Renal pelvis (tissue), 12 donors: ENCODE measurements at places on chromosomes 6 and 20. TPM values are rescaled to one million over a fixed set of nuclear protein-coding genes. Genes with fewer than 3 reads are reported as not detected.
A peak's percentile ranks its signal among the peaks of the same experiment; 100 is the strongest.

Gene PAX1
- not detected for polyA plus RNA-seq

GRCh38 chr6:10901770-10902169 is 14.9 kb downstream of the SYCP2L start:
- no peak for DNase-seq

DNA sequence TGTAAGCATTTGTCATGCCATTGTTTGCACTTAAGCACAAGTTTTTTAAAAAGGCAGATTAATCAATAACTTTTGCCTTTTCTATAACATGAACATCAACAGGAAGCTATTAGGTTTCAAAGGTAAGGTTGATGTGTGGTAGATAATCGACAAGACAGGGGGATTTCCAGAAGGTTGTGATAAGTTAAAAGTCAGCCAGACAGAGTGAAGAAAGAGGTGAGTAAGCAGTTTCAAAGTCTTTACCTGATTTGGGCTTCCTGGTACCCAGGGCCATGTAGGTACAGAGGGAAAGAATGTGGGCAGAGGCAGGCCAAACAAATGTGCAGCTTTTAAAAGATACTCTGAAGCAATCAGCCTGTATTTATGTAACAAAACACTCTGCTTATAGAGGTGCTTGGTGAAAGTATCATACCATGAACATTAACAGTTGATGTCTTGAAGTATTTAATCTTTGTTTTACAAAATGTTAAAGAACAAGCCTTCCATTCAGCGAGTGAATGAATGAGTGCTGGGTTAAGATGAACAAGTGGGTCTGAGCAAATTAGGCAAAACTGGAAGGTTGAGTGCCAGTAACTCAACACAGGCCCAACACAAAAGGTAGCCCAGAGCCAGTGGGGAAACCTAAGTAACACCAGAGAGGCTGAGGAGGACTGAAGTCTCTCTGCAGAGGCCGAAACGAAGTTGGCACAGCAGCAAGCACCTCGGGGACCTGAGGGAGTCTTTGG is 60.2 kb downstream of the LRRC1 start:
- no peak for DNase-seq

DNA sequence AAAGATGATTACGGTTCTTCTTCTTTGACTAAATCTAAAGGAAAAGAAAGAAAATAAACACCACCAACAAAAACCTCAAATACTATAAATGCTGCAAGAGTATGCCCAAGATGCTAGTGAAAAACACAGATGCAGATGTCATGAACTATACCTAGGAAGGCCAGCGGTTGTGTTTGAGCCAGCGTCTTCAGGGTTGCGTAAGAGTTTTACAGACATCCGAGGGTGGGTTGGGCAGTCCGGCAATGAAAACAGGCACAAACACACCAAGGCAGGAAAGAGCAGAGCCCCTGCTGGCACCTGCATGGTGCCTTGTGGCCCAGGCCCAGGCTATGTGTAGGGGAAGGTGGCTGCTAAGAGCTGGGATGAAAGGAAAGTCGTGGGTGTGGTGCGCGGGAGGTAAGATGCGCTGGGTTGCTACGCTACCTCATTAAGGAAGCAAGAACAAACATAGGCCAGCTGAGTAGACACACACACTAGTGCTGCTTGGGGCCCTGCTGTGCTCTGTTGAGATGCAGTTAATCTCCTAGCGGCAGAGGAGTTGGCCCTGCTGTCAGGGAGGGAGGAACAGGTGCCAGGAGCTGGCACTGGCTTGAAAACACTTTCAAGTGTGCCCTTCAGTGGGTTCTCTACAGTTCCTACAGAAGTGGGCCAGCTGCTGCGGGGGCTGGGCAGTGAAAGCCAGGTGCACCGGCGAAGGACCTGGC is 170.2 kb upstream of the PLN start:
- peak; percentile 31 for DNase-seq

- no peak for DNase-seq
Measured at GRCh38 chr20:58580474-58580835, 65.3 kb upstream of the APCDD1L start.

DNA sequence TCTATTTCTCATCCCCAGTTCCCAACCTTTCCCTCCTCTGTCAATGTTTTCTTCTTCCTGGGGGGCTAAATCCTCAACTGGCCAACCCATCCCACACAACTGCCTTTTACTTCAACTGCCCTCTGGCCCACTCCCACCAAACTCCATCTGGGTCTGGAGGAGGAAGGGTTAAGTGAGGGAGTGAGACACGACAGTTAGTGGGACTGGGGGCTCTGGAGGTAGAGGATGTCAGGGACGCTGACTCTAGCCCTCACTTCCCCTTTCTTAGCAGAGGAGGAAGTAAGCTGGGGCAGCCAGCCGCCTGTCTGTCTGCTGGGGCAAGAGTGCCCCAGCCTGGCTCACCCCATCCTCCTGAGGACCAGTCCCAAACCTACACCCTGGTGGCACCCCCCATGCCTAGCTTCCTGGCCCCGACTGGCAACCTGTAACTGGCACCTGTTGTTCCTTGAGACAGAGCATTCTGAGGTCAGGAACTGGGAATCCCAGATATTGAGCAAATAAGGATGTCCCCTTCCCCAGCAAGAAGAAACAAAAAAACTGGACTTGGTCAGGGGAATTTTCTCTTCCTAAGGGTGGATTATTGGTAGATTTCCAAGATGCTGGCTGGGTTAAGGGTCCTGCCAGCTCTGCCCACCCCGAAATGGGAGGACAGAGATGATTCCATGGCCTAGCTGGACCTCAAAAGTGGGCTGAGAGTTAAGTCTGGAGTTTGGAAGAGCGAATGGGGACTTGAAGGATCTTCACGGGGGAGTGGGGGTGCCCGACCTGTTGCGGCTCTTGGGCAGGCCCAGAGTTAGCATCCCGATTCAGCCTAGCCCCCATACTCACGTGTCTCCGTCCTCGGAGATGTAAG is 971 bp downstream of the NFKBIE start:
- peak; percentile 33 for DNase-seq

GRCh38 chr6:147643341-147644200 is 135.1 kb downstream of the SAMD5 start:
- DNase-seq = no peak

DNA sequence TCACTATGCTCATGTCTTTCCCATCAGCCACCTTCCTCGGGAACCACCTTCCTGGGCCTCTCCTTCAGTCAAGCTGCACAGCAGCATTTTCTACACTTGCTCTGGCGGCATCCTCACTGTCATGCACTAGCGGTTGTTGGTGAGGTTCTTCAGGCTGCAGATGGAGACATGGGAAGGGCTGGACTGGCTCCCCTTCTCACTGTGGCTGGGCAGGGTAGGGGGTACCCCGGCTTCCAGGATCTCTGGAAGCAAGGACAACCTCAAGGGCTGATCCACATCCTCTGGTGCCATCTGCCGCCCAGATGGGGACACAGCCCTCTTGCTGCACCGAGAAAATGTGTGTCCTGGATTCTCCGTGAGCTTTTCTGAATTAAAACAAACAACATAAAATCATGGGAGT is 180.1 kb upstream of the RNF24 start:
- DNase-seq = no peak

DNA sequence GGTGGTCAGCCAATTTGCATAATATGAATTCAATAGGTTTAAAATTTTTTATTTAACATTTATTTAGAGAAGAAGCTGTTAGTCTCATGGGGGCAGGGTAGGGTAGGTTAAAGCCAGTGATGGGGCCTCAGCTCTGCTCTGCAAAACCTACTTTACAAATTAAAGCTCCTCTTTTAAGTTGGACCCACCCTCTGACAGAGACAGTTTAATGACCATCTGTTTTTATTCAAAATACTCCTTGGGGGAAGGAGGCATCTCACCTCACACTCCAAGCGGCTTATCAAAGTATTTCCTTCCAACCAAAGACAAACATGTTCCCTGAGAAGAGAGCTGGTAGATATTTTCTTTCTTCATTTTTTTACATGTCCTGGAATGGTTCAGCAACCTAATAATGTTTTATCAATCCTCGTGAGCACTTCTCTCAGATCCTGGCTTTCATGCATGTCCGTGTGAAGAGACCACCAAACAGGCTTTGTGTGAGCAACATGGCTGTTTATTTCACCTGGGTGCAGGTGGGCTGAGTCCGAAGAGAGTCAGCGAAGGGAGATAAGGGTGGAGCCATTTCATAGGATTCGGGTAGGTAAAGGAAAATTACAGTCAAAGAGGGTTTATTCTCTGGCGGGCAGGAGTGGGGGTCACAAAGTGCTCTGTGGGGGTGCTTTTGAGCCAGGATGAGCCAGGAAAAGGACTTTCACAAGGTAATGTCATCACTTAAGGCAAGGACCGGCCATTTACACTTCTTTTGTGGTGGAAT is 184.7 kb downstream of the GJA1 start:
- DNase-seq = no peak

DNA sequence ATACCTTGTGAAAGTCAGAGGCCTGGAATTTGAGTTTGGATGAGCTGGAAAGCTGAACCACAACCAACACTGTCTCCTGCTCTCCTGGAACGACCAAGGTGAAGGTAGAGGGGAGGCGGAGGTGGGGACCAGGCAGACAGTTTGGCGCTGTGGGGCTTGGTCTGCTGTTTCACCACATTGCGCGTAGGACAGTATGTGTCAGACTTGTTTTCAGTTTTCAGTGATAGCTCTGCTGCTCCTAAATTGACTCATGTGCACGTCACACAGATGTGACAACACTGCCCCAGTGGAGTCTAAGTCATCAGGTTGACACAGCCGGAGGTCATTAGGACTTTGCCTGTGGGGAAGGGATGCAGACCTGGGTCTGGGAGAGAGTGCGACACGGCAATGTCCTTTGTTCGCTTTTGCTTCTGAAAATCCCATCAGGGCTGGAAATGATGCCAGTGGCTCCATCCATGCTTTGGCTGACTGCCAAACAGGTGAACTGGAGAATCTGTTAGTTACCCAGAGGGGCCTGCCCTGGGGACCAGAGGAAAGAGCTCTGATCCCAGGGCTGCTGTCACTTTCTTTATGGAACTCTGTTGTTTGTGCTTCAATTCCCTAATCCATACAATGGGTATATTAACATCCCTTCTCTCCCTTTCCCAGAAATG is 255.5 kb downstream of the CDC5L start:
- DNase-seq = no peak

Gene SLCO4A1
- 3.5 TPM for polyA plus RNA-seq

- no peak for DNase-seq
Measured at GRCh38 chr20:23503649-23504048, 12.7 kb downstream of the CST8 start.

Gene AHCY
- 197 TPM for polyA plus RNA-seq

DNA sequence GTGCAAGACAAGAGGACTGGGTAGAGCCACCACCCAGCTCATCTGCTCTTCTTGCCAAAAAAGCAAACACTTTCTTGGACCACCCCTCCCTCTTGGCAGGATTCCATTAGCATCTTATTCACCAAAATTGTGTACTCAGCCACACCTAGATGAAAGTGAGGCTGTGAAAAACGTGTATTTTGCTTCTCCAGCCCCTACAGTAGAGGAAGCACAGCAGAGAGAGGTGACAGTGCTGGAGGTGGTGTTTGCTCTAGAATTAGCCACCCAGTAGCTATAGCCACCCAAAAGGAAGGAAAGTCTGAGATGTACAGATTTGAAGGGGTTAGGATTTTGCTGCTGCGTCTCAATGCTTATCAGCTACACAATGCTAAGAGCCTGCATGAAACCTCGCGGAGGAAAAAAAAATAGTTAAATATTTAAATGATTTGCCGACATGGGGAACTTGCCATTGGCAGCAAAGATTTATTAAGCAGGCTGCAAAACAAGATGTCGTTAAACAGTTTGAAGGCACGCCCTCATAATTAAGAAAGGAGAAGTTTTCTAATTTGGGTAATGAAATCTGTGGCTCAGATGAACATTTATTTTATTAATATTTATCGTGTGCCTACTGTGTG is 287.3 kb downstream of the ZNF217 start:
- no peak for DNase-seq

DNA sequence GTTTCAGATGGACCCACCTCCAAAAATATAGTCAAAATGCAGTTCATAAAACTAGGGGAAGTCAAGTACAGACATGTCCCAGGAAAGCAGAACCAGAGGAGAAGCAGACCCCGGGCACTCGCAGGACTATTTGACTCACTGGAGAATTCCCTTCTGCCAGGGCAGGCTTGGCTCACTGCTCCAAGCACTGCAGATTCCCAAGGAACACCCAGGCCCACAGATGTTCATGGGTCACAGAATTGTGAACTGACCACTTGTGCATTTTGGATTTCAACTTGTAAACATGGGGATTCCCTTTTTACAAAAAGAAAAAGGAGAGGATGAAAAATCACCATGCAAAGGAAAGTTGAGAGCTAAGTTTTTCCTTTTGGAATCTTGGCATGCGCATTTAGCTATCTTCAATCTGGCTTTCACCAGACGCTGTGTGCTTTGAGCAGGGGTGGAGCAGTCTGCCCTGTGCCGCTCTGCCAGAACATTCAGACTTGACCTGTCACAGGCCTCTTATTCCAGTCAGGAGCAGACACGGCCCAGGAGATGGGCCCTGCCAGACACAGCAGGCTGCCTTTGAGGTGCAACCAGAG is 237.5 kb upstream of the TAB2 start:
- DNase-seq = no peak

Gene TRIM31
- not detected for polyA plus RNA-seq

GRCh38 chr20:13396826-13397225 is 175.8 kb downstream of the ISM1 start:
- no peak for DNase-seq

- no peak for DNase-seq
Measured at GRCh38 chr6:101760843-101761621, 367.5 kb downstream of the GRIK2 start.

- no peak for DNase-seq
Measured at GRCh38 chr20:20710443-20711315, 1.8 kb downstream of the RALGAPA2 start.

- DNase-seq = no peak
Measured at GRCh38 chr6:145276756-145277155, 458.6 kb downstream of the EPM2A start.
